Stimulated activated CD8-positive, alpha-beta memory T cell treated with anti-CD3 and anti-CD28 coated beads, Interleukin-7, amount 100 ng/mL, for 24 hours (primary cell): ENCODE measurements at places on chromosomes 16 and 17.
A peak's percentile ranks its signal among the peaks of the same experiment; 100 is the strongest.

DNA sequence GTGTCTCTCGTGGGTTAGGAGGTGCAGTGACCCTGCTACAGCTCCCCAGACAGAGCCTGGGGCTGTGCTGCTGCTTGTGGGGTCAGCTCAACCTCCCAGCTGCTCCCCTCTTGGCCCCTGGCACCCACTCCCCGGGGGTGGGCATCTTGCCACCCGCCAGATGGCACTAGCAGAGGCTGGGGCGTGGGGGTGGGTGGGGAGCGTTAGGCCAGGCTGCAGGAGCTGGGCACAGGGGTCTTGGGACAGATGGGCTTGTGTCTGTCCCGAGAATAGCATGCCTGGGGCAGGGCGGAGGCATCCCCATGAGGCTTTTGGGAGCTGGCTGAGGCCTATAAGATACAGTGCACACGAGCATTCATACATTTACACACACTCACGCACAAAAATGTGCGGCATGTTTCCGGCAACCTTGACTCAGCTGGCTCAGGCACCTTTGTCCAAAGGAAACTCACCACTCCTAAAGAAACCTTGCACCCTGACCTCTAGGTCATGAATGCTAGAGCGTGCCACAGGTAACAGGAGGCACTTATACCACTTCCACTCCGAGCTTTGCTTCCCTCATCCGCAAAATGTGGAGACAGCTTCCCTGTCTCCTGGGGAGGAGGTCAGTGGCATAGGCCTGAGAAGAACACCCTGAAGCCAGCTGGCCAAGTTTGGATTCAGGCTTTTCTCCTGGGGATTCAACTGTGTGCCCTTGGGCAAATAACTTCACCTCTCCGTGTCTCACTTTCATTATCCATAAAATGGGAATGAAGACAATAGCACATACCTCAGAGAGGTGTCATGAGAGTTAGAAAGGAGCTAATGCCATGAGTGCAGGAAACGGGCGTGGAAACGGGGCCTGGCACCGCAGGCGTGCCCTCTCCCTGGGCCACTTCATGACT, 78.9 kb upstream of the LHX1 start:
- no peak for DNase-seq

GRCh38 chr16:89152831-89153700, 18.5 kb upstream of the CDH15 start:
- DNase-seq: no peak

GRCh38 chr17:45906237-45906636, 11.9 kb downstream of the MAPT start:
- DNase-seq: no peak

GRCh38 chr17:74414510-74414909, 17.4 kb upstream of the GPRC5C start:
- no peak for DNase-seq

- DNase-seq: peak; percentile 79
These were observed at the start of gene HSD3B7 for GRCh38 chr16:30984669-30985400. TSS of gene HSD3B7 (plus strand) at chr16:30985207. CDS start at chr16:30985659, 452 bp downstream.

DNA sequence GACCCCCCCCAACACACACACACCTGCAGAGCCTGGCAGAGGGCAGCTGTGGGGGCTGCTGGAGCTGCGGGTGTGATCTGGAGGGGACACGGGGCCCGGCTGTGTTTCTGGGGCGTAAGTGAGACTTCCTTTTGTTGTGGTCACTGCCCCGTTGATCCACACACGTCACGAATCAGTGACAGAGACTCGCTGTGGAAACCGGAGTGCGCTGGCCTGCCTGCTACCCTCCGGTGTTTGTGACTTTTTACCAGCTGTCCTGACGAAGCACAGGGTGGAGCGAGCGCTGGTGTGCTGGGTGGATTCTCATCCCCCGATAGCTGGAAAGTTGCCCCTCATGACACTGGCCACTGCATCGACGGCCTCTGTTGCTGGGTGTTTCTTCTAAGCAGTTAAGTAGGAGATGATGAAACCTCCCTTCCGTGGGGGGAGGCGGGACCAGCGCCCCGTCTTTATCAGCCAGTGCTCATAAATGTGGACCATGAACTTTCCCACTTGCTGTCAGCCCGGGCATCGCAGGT, 2.3 kb downstream of the METRNL start:
- DNase-seq: peak; percentile 11
